ENCODE measurements at places on chromosomes 11 and 22.

GRCh38 chr11:17333799-17334586 is 17.6 kb upstream of the NCR3LG1 start:
- DNase-seq: no peak

- DNase-seq: no peak
Observed at GRCh38 chr11:119989159-119989821, 148.6 kb downstream of the TRIM29 start.

GRCh38 chr11:36684840-36685801 is 87.1 kb upstream of the RAG2 start:
- no peak for DNase-seq

- no peak for DNase-seq
Observed at GRCh38 chr22:37894939-37895670, 11.0 kb upstream of the MICALL1 start.

GRCh38 chr11:125244166-125244565 is 79.6 kb downstream of the PKNOX2 start:
- no peak for DNase-seq

DNA sequence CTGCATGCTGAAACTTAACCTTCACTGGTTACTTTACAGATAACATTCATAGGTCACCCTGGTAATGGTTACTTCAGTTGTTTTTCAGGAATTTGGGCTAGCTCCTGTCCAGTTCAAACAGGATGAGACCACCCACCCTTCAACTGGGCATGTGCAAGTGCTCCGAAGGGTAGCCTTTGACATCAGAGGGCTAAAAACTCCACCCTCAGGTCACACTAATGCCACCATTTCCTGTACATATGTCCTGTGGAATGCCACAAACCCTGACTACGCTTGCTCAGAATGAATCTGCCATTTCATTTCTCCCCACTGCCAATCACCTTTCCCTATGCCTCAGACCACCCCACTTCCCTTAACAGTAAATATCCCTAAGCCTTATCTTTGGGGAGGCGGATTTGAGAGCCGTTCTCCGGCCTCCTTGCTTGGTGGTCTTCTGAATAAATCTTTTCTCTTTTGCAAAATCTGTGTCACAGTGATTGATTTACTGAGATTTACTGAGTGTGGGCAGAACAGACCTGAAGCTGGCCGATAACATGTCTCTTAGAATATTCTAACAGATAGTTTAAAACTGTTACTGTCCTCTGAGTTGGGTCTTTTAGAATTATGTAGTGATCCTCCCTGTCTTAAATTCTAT is 25.4 kb upstream of the FXYD2 start:
- no peak for DNase-seq

DNA sequence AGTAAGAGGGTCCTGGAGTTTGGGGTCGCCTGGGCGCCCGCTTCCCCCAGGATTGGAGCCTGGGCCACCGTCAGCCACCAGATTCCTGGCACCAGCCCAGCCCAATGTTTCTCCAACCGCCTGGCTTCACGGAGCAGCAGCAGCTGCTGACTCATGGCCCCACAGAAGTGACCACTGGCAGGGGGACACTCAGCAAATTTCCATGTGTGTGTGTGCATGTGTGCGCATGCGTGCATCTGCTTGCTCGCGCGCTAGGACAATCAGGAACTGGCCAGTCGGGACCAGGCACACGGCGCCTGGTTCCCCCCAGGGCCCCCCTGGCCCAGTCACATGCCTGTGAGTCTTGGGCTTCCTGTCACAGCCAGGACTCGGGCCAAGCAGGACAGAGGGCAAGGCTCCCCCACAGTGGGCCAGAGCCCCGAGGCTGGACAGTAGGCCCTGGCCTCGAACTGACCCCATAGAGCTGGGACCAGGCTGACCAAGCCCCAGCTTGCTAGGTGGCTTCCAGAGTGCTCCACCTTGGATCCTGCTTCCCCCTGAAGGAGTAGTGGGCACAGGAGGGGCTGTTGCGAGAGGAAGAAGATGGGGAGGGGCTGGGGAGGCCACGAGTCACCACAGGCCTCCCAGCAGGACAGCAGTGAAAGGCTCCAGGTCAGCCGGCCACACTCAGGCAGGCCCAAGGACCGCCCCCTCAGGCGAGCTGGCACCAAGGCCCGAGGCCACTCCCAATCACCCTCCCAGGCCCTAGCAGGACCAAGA is 3.2 kb downstream of the CTSD start:
- DNase-seq: no peak

DNA sequence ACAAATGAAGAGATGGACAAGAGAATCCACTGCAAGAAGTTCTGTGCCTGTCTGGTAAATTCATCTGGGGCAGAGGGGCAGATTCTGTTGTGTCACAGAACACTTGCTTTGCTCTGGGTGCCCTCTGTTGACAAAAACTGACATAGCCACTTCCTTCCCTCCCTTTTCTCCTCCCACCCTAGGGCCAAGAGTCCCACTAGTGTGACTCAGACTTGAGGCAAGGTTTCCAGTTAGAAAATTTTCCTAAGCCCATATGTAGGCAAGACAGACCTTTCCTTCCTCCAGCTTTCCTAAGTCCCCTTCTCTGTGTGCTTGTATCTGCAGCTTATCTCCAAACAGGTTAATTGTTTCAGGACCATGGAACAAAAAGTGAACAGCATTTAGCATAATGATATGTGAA is 106.8 kb downstream of the RBFOX2 start:
- DNase-seq: peak; percentile 23

- no peak for DNase-seq
Observed at GRCh38 chr11:79668575-79668974, 227.7 kb upstream of the TENM4 start.

DNA sequence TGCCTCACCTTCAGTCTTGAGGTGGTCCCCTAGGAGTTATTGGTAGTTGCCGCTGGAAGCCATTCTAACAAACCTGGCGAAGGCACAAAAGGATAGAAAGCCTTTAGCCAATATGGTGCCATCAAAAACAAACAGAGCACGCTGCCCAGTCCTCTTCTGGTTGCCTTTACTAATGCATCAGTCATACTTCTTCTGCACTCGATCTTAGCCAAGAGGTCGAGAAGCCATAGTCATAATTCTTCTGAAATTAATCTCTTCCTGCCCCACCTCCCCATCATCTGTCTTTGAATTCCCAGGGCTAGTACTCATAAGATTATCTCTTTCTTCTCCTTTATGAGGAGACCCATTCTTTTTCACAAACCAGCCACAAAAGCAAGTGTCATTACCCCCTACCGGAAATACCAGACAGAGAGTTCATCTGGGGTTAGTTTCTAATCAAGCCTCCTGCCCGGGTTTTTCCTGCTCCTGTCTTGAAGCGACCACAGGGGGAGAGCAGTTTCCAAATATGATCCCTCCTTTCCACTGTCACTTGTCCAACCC is 21.4 kb upstream of the EHF start:
- DNase-seq: no peak

- DNase-seq: no peak
Observed at GRCh38 chr11:72259490-72259889, 15.5 kb upstream of the PHOX2A start.

DNA sequence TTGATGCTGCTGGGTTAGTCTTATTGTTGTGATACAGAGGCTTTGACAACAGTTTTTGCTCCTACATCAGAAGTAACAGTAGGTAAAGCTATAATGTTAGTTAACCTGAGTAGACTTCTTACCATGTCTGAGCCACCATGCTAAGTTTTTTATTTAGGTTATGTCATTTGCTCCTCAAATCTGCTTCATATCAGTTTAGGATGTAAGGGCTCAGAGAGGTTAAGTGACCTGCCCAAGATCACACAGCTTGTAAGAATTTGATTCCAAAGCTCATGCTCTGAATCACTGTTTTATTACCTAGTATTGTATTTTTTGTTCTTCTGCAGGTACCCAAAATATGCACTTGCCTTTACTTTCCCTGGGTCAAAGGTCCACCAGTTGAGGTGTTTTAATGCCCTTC is 161.7 kb downstream of the COMMD9 start:
- no peak for DNase-seq
